AG10803 (cell line): ENCODE measurements at places on chromosomes 6 and 20.

DNA sequence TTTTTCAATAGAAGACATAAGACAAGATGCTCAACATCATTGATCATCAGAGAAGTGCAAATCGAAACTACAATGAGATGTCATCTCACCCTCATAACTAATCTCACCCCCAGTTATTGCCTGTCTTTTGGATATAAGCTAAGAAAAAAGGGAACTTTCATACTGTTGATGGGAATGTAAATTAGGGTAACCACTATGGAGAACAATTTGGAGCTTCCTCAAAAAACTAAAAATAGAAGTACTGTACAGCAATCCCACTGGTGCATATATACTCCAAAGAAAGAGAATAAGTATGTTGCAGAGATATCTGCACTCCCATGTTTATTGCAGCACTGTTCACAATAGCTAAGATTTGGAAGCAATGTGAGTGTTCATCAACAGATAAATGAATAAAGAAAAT is 26.4 kb upstream of the PHF3 start:
- no peak for DNase-seq

- DNase-seq, result peak; percentile 72
Observed at GRCh38 chr20:373171-373890, 7.2 kb upstream of the TRIB3 start.

GRCh38 chr6:163701762-163702161 is 287.2 kb downstream of the QKI start:
- DNase-seq, result no peak

DNA sequence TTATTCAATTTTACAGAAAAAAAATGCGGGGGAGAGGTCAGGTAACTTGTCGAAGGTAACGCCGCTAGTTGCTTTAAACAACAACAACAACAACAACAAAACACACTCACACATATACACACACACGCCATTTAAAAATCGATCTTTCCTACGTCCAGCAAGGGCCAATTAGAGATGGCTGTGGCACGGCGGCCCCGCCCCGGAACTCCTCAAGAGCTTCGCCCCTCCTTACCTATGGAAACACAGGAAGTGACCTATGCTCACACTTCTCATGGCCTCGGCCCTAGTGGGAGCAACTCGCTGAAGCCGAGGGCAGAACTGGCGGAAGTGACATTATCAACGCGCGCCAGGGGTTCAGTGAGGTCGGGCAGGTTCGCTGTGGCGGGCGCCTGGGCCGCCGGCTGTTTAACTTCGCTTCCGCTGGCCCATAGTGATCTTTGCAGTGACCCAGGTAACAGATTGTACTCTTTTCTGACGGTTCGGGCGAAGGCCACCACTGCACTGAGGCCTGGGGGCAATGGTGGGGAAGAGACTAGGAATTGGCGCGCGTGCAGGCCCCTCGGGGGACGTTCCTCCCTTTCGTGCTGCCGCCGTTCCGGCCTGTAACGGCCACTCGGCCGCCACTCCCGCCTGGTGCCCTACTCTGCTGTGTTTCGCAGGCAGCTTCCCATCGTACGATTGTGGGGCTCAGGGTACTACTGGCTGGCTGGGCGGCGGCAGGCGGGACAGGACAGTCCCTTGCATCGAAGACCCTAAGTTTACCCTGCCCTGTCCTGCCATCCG is at the start of gene TBP:
TBP (plus strand) TSS at position 357 of the 783 bp plus-strand sequence. CDS start 2,661 bp downstream, outside the sequence.
- DNase-seq, result peak; percentile 99

- no peak for DNase-seq
Observed at GRCh38 chr20:58004900-58005299, 223.6 kb downstream of the ANKRD60 start.

- DNase-seq, result no peak
Observed at GRCh38 chr6:131640576-131640975, 3.5 kb downstream of the ENPP3 start.

DNA sequence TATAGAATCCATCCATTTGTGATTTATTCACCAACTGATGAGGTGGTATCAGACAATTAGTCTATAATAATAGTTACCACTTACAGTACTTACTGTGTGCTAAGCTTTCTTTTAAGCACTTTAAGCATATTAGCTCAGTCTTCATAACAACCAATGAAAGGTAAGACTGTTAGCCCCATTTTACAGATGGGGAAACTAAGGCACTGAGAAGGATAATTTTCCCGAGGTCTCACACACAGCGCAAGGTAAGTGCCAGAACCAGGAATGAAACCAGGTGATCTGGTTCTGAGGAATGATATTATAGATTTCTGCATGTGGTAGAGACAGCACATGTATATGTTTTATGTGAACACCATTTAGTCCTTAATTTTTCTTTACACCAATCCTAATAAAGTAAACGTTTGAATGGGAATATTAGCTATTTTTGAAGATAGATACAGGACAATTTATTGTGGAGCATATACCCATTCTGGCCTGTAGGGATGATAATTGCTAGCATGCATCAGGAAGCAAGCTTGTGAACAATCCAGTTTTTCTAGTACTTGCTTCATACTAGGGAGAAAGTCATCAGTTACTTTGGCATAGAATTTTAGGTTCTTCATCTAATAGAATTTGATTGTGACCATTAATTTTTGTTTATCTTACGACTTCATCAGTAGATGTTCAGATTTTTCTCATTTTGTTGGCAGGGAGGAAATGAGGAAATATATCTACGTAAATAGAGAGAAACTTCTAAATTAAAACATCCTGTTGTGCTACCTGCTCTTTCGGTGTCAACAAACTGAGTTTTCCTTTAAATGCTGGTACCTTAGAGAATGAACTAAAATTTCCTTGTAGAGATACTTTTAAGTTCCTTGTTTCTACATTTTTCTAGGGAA is 3.0 kb downstream of the YWHAB start:
- DNase-seq, result peak; percentile 35

GRCh38 chr6:87482366-87482765 is 9.6 kb downstream of the SLC35A1 start:
- no peak for DNase-seq

DNA sequence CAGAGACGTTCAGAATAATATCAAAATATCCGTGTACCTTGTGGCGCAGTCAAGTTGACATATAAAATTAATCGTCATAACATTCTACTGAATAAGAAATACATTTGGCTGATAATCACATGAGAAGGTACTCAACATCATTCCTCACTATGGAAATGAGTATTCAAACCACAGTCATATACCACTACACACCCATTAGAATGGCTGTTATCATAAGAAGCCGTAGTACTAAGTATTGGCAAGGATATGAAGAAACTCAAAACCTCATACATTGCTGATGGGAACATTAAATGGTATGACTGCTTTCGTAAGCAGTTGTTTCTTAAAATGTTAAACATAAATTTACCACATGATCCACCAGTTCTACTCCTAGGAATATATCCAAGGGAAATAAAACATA is 244.7 kb downstream of the CDKAL1 start:
- no peak for DNase-seq

DNA sequence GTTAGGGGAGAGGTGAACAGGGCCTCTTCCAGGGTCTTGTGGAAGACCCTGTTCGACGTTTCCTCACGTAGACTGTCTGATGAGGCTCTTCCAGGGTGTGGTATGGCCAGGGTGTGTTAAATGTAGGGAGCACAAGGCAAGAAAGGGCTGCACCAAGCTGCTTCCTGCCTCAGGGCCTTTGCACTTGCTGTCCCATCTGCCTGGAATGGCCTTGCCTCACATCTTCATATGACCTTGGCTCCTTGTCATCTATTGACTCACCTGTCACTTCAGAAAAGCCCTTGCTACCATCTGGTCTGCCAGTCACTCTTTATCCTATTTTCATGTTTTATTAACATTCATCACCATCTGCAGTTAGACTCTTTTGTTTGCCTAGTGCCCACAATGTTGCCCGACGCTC is 31.0 kb downstream of the E2F3 start:
- no peak for DNase-seq

DNA sequence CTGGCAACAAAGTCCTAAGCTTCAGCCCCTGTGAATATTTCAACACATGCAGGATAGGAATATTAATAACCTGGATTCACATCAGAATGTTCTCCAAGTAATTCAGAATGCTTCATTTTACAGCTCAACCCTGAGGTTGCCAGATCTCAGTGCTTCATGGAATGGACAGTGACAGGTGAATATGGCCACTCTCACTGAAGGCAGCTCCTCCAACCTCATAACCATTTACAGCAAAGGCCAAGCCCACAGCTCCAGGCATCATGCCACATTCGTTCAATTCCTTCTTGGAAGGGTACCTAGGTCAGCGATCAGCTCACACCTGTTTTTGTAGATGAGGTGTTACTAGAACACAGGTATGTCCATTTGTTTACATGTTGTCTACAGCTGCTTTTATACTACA is 17.1 kb downstream of the CLIC5 start:
- DNase-seq, result no peak

GRCh38 chr6:108115598-108116058 is 41.1 kb upstream of the OSTM1 start:
- peak; percentile 17 for DNase-seq

GRCh38 chr20:14790190-14790589 is 452.8 kb upstream of the FLRT3 start:
- no peak for DNase-seq

DNA sequence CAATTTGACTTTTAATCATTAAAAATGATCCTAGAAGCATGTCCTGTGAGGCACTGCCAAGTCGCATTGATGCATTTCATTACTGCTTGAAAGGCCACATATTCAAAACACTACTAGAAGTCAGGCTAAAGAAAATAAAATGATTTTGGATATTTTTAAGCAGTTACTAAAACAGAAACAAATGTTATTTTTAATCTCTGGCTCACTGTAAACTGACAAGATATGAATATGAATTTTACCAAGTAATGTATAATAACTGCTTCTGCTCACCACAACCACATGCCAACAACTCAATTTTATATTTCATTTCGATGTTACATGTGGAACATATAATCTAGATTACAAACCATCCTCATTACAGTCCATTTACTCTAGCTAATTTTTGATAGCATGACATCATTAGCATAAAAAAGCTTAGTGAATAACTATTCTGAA is 90.6 kb downstream of the ATXN1 start:
- no peak for DNase-seq

- no peak for DNase-seq
Observed at GRCh38 chr20:52204136-52204535, 12.6 kb upstream of the ZFP64 start.

DNA sequence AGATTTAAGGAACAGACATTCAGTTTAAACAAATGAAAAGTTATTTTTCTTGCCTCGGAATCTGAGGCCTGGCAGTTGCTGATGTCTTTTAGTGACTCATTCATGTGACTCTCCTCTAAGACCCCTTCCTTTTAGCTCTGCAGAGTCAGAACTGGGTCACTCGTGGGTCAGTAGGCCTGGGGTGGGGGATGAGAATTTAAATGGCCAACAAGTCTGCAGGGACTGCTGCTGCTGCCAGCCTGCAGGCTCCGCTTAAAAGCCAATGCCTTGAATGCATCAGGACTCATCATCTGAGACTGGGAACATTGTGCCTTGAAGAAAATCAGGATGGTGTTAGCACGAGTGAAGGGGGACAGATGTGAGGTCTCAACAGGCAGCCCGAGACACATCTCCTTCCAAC is 404.3 kb downstream of the CDH26 start:
- no peak for DNase-seq

DNA sequence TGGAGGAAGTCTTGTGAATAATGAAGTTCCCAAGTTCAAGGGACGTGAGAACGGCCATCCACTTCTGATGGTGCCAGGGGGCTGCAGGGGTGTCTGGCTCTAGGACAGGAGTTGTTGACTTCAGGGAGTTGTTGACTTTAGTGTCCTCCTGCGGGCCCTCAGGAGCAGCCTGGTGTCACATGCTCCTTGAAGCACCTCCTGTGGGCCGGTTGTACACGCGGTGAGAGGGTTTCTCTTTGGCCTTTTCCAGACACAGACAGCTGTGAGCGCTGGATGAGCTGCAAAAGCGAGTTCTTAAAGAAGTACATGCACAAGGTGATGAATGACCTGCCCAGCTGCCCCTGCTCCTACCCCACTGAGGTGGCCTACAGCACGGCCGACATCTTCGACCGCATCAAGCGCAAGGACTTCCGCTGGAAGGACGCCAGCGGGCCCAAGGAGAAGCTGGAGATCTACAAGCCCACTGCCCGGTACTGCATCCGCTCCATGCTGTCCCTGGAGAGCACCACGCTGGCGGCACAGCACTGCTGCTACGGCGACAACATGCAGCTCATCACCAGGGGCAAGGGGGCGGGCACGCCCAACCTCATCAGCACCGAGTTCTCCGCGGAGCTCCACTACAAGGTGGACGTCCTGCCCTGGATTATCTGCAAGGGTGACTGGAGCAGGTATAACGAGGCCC is 77.8 kb downstream of the ISM1 start:
- no peak for DNase-seq

DNA sequence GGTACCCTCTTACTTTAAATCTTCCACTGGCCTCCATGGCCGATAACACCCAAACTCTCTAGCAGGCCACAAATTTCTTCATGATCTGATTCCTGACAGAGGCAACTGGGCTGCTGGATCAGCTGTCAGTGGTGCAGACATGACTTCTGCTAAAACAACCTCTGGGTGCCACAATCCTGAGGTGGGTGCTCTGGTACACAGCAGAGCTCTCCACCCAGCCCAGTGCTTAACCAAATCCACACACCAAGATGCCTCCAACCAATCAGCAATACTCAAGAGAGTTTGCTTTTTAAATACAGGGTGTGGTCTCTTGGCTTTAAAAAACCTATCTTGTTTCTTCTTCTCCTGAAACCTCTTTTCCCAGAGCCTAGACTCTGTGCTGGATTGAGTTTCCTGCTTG is 126.6 kb upstream of the SPACA1 start:
- no peak for DNase-seq

GRCh38 chr20:37298190-37298939 is 8.9 kb downstream of the MANBAL start:
- peak; percentile 82 for DNase-seq

- peak; percentile 84 for DNase-seq
Observed at GRCh38 chr20:10648651-10649050, 25.1 kb downstream of the JAG1 start.

GRCh38 chr20:64072498-64073063 is 6.7 kb downstream of the RGS19 start:
- no peak for DNase-seq

DNA sequence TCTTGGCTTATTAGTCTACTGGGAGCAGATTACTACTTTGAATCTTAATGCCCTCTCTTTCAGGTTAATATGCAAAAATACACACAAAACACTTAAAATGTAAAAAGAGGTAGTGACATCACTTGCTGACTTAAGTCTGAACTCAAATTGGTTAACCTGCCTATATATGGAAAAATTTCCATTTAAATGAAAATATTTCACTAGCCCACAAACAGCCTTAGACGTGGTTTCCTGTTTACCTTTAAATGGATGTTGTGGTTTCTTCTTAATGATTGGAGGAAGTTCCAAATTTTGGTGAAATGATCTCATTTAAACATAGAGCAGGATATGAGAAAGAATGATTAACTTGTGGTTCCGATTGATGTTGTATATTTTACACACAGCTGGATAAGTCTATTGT is 553.7 kb downstream of the CD109 start:
- peak; percentile 62 for DNase-seq
